ENCODE measurements at places on chromosomes 12 and 14. TPM values are rescaled to one million over a fixed set of nuclear protein-coding genes. Genes with fewer than 3 reads are reported as not detected.

- DNase-seq: no peak
These were observed 262.0 kb downstream of the MED13L start for GRCh38 chr12:116015525-116015924.

DNA sequence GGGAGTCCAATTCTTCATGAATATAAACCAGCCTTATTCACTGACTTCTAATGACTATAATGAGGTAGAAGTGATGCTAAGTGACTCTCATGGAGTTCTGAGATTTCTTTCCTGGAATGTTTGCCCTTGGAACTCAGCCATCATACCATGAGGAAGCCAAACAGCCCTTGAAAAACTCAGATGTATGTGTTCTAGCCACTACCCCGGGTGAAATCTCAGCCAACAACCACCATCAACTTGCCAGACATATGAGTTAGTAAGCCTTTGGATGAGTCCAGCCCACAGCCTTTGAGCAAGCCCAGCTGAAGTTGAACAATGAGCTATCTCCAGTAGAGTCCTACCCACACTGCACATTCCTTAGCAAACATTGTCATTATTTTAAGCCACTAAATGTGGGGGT is 149.5 kb downstream of the SLC6A15 start:
- DNase-seq: no peak

- no peak for DNase-seq
These were observed 75.6 kb downstream of the PLEKHA5 start for GRCh38 chr12:19205120-19205519.

- DNase-seq: no peak
These were observed 343.2 kb downstream of the PDZRN4 start for GRCh38 chr12:41531147-41531829.

GRCh38 chr12:95547522-95548055 is 3.7 kb downstream of the USP44 start:
- no peak for DNase-seq

DNA sequence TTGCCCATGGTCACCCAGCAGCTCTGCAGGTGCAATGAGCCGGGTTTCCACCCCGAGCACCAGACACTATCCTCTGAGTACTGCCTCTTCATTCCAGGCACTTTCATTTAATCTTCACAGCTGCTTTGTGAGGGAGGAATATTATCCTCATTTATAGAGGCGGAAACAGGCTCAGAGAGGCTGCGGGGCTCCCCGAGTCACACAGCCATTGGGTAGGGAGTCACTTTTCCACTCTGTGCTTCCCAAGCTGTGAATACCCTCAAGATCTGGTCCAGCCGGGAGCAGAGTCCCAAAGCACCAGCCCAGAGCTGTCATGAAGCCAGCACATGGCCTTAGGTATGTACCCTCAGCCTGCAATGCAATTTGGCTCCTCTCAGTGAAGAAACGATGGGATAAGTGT is 51.7 kb upstream of the RIN3 start:
- DNase-seq: no peak

DNA sequence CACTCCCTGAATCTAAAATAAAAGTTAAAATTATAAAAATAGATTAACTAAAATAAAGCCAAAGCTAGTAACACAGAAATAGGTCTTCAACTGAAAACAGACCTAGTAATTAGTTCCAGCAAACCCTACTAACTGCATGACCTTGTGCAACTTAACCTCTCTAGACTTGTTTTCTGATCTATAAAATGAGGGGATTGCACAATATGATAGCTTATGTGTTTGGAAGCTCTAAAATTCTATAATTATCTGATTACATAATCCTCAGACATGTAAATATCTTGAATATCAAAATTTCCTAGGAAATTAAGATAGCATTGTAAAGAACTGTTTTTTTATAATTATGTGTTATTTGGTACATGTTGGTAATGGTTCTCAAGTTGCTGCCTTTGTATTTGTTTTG is 144.1 kb upstream of the GRIP1 start:
- no peak for DNase-seq

GRCh38 chr12:13591488-13591887 is 389.9 kb downstream of the GRIN2B start:
- DNase-seq: no peak

Gene IL31
- not detected for total RNA-seq

Gene VWF
- 1.5 TPM for total RNA-seq

Gene NOVA1
- 1.4 TPM for total RNA-seq

Gene SLCO1B1
- not detected for total RNA-seq

Gene FOXG1
- total RNA-seq: not detected

Gene SIX4
- total RNA-seq: 11.7 TPM
